ENCODE measurements at places on chromosomes 16 and 17.

- peak; percentile 29 for DNase-seq
Measured at GRCh38 chr16:86899757-86900156, 321.4 kb downstream of the FOXL1 start.

GRCh38 chr16:88710556-88710955 lies 4.3 kb downstream of the CTU2 start:
- no peak for DNase-seq

DNA sequence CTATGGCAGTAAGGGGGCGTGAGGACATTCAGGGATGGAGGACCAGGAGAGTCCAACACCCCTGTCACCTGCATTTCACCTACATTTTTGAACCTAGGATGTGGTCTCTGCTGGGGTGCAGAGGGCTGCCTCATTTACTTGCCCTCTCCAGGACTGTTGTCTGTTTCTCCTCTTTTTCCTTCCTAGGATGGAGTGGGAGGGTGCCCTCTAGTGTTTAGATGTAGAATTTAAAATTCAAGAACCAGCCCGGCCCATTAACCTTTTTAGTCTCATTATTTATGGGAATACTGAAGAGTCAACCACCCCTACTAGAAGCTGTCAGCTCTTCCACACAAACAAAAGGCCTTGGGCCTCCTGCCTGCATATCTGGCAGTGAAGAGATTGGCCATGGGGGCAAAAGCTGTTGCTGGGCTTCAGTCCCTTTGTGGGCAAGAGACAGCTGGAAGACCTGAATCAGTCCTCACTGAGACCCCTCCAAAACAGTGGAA lies 2.5 kb upstream of the STARD3 start:
- DNase-seq = peak; percentile 80

DNA sequence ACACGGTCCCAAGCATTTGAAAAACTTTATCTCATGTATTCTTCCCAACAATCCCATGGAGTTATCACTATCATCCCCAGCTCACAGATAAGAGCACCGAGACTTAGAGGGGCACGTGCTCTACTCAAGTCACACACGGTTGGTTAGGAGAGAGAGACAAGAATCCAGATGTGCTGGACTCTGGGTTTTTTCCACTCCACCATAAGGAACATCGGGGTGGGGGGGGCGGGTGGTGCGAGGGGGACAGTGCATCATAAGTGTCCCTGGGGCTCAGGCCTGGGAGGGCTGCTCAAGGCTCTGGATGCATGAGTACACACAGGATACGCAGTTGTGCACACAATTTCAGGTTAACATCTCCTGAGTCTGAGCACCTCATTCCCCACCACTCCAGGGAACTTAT lies 7.4 kb downstream of the CDC42EP4 start:
- no peak for DNase-seq

- DNase-seq = no peak
Measured at GRCh38 chr17:61895391-61895790, 32.1 kb upstream of the BRIP1 start.

Data from GM03348 (cell line).